ENCODE measurements at places on chromosomes 2 and 18.

GRCh38 chr2:3233877-3234276 is 143.7 kb downstream of the EIPR1 start:
- DNase-seq: no peak

DNA sequence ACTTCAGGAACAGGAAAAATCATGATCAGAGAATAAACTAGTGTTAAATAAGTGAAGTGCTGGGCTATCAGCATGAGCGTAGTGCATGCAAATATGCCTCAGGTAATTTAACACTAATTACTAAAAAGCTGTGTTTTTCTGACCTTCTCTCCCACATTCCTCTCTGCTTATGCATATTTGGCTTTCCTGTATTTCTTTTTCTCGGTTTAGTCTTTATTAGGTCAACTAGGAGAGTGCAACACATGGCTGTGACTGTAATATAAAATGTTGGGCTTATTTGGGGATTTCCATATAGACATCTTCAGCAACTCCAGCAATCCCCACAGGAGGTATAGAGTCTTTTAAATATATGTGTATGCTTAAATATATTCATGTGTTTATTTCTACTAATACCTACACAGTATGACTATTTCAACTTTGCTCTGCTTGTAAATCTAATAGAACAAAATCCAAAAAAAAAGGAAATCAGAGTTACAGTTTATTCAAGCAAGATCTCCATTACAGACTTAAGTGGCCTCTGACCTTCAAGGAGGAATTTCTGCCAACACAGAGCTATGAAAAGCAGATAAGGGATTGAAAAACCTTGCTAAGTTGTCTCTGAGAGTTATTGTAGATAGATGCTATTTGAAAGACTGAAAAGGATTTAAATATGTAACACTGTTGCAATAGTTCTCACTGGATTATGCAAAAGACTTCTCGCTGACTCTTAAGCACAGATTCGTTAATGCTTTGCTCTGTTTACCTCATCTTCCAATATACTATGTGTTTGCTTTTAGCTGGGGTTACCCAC is 359.5 kb upstream of the RGPD4 start:
- DNase-seq: no peak

DNA sequence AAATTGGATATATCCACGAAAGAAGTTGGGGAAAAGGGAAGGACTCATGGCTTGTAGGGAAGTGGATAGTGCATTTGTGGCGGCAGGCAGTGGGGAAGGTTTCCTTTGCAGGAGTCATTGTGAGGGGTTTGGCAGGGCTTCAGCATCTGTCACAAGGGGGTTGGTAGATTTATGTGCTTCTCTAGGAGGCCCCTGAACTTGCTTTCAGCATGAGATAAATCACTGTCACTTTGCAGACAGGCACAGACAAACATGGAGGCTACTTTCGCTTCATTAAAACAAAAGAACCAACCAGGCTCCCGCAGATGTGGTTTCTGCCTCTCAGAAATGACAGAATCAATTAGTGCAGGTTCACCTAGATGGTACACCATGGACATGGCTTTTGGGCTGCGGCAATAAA is 340.7 kb downstream of the TGIF1 start:
- DNase-seq: no peak

GRCh38 chr18:78564518-78564917 is 415.1 kb upstream of the SALL3 start:
- DNase-seq: no peak

DNA sequence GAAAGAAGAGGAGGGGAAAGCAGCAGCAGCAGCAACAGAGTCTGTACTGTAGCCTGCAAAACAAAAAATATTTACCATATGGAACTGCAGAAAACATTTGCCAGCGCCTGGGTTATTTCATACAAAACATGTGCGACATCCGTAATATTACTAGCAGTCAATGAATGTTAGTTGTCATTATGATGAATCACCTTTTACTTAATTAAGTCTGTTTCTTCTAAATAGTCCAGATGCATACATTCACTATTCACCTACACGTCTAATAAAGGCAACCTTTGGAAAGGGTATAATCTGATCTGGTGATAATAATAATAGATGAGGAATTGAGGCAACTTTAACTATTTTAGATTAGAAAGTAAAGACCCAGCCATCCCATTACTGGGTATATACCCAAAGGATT is 426.3 kb upstream of the ST6GAL2 start:
- no peak for DNase-seq

DNA sequence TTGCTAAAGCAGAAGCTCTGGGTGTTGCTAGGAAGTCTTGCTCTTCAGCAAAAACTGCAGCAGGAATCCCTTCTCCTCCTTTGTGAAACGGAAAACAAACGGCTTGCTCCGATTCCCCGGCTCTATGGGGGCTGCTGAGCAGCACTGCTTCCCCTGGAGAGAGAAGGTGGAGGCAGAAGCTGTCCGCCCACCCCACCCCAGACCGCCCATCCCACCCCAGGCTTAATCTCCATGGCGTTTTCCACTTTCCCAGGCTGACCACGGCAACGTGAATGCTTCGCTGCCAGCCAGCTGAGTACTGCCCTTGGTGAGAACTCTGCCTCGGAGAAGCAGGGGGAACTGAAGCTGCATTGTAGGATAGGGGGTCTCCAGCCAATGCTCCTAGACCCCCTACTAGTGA is 139.2 kb downstream of the BCL2 start:
- DNase-seq: no peak

- DNase-seq: no peak
Observed at GRCh38 chr18:33051407-33051806, 278.6 kb upstream of the KLHL14 start.

GRCh38 chr2:216803791-216804190 is 56.1 kb downstream of the TNP1 start:
- no peak for DNase-seq

DNA sequence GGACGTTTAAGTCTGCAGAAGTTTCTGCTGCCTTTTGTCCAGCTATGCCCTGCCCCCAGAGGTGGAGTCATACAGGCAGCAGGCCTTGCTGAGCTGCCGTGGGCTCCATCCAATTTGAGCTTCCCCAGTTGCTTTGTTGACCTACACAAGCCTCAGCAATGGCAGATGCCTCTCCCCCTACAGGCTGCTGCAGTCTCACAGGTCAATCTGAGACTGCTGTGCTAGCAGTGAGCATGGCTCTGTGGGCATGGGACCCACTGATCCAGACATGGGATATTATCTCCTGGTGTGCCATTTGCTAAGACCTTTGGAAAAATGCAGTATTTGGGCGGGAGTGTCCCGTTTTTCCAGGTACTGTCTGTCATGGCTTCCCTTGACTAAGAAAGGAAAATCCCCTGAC is 726.0 kb downstream of the ERBB4 start:
- DNase-seq: no peak

GRCh38 chr18:50268022-50268747 is 1.9 kb upstream of the CFAP53 start:
- DNase-seq: no peak

All from GF-D8 (cell line).